Activated CD4-positive, alpha-beta T cell treated with anti-CD3 and anti-CD28 coated beads, Interleukin-2, amount 50 U/mL, for 4 hours (primary cell): ENCODE measurements at places on chromosomes 16 and 17.
A peak's percentile ranks its signal among the peaks of the same experiment; 100 is the strongest.

DNA sequence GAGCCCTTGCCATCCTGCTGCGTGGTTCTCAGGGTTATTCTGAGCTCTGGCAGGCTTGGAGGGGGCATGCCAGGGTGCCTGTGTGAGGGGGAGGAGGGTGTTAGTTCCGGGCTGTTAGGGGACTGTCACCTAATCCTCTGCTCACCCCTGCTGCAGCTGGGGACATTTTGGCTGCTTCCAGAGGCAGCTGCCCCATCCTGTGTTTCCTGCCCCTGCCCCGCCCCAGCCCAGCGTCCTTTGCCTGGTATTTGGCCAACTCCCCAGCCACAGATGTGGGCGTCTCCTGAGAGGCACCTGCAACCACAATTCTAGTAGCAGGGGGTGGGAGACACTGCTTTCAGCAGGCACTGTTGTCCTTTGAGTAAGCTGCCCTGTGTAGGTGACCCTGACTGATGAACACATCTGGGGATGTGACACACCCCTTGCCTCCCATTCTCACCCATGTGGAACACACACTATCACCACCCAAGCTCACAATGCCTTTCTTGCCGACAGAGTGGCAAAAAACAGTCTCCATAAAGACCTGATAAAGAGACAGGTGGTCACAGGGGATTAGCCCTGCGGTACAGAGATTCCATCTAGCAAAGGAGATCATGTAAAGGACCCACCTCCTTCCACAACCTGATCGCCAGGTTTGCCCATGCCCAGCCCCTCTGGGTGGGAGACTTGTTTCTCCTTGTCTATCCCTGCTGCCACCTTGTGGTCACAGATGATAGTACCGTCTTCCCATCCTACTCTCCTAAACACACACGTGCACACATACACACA, at the start of gene CHRNE:
CHRNE (minus strand) TSS at position 48 of the 768 bp plus-strand sequence; CDS start at position 13, 35 bp downstream.
- peak; percentile 73 for DNase-seq

GRCh38 chr17:34827008-34827407, 134.3 kb downstream of the CCT6B start:
- no peak for DNase-seq

DNA sequence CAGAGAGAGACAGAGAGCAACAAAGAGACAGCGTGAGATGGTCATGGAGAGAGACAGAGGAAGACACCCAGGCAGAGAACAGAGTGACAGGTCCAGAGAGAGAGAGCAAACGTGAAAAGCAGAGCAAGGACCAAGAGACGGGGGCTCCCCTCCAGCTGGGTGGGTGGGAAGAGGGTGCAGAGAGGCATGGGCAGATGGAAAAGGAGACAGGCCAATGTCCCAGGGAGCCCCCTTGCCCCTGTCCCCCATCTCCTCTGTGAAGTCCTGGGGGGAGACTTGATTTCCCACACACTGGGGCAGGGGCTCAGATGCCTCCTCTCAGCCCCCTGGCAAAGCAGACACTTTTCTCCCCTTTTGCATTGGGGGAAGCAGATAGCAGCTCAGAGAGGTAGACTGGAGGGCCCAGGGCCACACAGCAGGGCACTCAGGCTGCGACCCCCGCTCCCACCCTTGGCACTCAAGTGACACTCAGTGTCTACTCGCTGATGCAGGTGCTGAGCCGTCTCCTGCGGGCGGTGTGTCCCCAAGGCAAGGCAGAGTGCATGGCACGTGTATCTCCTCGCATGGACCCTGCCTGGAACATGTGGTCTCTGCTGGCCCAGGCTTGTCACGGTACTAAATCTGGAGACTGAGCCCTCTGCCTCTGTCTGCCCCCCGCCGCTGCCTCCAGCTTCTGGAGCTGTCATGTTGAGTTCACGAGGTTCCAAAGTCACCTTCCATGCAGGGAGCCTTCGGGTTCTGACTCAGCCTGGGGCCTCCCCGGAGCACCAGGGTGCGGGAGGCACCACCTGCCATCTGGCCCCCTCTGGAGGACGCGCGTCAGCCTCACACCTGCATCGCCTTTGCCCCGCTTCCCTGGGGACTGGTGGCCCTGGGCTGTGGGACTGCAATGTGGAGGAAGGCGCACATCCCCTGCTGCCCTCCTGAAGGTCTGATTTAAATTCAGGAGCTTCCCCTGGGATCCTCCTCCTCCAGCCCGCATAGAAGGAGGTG, 215.9 kb upstream of the GSE1 start:
- DNase-seq, result no peak

DNA sequence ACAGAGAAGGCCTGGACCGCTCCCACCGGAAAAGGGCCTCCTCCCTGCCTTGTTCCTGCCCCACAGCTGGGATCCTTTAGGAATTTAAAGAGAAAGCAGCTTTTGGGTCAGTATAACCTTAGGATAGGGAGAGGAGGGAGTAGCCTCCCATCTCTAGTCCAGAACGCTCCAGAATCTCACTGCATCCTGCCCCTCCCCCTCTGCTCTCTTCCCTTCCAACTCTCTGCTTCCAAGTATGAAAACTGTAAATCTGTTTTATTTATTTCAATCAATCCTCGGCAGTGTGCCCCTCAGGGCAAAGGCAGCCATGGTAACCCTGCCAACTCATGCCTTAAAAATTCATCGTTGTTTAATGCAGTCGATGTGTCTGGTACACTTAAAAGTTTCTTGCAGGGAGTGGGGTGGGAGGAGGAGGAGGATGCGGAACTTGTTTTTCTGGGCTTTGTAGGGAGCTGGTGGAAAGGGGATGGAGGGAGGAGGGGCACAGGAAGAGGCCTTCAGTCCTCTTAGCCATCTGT, 21.2 kb upstream of the MTSS2 start:
- no peak for DNase-seq

- peak; percentile 20 for DNase-seq
Measured at GRCh38 chr17:82647593-82648164, 565 bp downstream of the WDR45B start.

- no peak for DNase-seq
Measured at GRCh38 chr17:7340179-7340578, 3.9 kb downstream of the ACAP1 start.
